GM23248 (cell line): ENCODE measurements at places on chromosomes 7 and 10.

DNA sequence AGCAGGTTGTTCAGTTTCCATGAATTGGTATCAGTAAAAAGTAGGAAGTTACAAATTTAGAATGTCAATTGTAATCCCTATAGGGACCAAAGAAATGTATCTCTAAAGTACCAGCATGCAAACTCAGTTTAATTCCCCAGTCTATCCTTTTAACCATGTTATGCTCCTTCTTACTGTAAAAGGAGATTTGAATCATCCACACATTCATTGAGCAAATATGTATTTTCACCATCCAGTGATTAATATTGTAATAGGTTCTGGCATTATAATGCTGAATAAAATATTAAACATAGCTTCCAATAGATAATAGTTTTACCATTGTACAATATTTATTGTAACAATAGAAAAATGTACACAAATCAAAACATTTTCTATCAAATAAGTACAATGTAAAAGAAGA is 228.2 kb upstream of the SEMA3A start:
- peak; percentile 54 for DNase-seq

DNA sequence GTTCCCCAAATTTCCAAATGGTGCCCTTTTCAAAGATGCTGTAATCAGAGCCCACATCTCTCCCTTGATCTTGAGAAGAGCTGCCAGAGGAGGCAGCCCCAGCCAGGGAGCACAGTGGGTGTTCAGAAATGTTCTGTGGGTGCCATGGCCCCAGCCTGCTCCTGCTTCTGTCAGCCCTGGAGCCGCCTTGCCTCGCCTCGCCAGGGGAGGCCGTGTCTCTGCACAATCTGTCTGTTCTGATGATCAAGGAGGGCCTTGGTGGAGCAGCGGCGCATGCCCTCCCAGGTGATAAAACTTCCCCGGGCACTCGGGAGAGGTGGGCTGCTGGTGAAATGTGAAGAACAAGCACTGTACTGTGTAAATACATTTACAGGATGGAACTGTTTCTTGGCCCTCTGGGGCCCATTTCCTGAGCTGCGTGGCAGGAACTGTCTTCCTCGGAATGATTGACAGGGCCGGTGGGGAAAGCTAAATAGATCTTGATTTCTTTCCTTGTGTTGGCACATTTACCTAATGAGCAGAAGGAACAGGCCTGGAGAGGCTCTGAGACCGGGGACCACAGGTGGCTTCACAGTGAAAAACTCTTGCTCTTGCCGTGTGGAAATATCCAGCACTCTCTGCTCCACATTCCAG is 207.8 kb upstream of the PODXL start:
- DNase-seq, result no peak

DNA sequence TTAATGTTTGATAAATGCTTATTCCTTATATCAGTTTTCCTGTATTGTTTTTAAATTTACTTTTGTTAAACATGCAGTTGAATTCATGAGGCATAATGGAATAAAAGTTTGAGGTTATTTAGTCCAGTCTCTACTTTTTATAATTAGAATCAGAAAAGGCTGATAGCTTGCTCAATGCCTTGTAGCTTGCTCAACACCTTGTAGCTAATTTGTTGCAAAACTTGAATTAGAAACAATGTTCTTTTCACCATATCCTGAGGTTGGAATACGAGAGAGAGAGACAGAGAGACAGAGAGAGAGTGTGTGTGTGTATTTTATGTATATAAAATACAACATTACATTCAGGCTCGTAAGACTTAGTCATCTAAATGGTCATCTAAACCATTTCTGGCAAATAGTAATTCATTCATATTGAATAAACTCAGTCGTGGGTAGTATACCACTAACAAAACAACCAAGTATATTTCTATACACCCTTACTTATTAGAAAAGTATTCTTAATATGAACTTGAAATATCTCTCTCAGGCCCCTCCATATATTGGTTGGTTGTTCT is 243.5 kb downstream of the ADK start:
- DNase-seq, result no peak

- DNase-seq, result no peak
These were observed 1.7 kb upstream of the CACNA2D1 start for GRCh38 chr7:82445271-82445670.

DNA sequence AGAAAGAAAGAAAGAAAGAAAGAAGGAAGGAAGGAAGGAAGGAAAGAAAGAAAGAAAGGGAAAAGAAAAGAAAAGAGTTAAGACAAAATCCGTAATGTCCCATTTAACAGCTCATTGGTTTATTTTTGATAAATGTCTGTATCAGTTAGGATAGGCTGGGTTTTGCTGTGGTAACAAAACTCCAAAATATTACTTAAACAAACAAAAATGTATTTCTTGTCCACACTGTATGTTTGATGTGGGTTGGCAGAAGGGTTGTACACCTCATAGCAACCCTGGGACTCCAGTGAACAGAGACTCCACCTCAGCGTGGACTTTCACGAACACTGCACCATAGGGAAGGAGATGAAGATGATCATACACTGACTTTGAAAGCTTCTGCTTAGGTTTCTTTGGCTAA is 59.6 kb downstream of the PPP1R3C start:
- no peak for DNase-seq

DNA sequence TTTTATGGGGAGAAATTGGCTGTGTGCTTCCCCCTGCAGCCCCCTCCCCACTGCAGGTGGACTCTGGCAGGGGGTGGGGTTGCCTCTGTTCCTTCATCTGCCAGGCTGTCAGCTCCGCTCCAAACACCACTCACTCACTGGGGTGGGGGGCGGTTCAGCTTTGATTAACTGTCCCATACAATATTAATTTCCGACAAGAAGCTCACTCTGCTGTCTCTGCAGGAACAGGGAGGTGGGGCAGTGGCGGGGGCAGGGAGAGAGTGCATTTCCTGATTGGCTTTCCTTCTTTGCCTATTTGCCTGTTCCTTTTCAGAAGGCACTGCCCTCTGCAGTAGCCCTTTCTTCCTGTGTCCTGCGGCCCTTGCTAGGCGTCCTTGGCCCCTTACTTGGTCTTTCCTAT is 500.8 kb downstream of the PLXNA4 start:
- peak; percentile 8 for DNase-seq

DNA sequence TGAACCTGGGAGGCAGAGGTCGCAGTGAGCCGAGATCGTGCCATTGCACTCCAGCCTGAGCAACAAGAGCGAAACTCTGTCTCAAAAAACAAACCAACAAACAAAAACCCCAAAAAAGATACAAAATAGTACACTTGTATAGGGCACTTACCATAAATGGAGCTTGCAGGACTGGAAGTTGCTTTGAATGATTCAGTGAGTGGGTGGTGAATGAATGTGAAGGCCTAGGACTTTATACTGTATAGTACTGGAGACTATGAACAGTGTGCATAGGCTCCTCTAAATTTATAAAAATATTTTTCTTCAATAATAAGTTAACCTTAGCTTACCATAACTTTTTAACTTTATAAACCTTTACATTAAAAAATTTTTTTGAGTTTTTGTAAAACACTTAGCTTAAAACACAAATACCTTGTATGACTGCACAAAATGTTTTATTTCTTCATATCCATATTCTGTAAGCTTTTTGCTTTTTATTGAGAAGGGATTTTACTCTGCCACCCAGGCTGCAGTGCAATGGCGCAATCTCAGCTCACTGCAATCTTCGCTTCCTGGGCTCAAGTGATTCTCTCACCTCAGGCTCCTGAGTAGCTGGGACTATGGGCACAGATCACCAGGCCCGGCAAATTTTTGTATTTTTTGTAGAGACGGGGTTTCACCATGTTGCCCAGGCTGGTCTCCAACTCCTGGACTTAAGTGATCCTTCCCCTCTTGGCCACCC is 6.9 kb upstream of the H2AZ2 start:
- peak; percentile 59 for DNase-seq

- no peak for DNase-seq
These were observed 123.4 kb upstream of the BTBD16 start for GRCh38 chr10:122147663-122148062.

DNA sequence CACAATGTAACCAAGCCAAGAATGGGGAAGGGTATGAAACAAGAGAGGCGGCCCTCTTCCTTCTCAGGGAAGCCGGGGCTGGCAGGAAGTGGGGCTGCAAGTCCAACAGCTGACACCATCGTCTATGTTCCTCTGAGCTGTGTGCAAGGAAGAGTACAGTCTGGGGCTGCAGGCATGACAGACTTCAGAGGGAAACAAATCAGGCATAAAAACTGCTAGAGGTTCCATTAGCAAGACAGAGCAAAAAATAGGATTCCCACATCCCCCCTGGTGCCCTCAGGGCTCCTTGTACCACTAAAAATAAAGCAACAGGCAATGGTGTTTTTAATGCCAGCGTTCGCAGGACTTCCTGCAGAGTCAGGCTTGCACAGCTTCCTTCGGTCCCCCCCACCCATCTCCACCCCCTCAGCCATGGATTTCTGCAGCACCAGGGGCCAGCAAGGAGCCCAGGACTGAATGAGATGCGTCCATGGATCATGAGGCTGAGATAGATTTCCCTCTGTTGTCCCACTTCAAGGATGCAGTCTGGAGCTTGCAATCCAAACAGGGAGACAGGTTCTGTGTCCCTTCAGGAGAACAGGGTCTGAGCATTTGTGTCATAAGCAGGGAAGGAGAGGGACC is 34.6 kb downstream of the KCNMA1 start:
- DNase-seq, result peak; percentile 33

- peak; percentile 50 for DNase-seq
These were observed 199.4 kb upstream of the PRSS58 start for GRCh38 chr7:142457146-142457703.

DNA sequence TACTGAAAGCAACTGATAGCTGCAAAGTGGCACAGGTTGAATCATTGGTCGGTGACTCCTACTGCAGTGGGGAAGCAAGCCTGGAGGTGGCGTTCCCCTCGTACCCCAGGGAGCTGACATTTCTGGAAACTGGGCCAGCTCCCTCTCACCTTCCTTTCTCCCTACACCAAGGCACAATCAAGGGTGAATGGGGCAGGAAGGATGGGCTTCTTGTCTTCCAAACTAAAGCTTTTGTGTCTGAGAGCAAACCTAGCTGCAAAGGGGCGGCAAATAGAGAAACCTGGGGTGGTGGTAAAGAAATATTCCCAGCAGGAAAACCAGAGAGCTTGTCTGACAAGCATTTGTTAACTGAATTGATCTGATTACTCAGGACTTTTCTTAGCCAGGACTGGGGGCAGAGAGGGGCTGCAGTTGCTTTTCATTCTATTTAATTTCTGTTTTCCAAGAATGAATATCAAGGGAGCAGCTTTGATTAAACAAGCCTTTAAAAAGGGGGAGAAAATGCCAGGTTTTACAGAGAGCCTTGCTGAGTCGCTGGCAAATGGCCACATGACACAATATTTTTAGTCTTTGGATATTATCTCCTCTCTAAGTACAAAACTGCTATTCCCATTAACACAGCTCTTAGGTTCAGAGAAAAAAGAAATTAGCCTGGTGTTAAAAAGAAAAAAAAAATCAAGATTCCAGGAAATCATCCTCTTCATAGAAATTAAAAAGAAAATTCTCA is 27.8 kb downstream of the CDHR3 start:
- DNase-seq, result peak; percentile 47

GRCh38 chr7:14851610-14852009 is 50.9 kb downstream of the DGKB start:
- DNase-seq, result peak; percentile 19

DNA sequence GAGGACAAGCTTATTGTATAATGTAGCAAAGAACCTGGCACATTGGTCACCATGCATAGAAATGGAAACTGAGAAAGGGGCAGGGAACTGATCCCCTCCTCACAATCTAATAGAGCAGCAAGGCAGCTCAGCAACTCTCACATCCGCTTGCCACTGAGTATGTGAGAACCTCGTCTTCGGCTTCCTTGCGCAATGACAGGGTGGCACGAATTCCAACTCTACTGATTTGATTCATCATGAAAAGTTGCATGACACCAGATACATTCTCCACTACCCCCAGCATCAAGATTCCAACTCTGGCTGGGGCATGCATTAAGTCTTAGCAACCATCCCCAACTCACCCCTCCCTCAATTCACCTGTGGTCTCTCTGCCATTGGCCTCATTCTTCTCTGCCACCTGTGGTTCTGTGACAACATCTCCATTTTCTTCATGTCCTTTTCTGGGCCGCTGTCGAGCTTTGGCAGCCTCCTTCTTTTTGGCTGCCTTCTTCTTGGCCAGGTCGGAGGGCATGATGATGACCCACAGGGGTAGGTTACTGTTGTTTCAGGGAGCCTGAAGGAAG is 976 bp downstream of the ABCF2 start:
- peak; percentile 51 for DNase-seq

DNA sequence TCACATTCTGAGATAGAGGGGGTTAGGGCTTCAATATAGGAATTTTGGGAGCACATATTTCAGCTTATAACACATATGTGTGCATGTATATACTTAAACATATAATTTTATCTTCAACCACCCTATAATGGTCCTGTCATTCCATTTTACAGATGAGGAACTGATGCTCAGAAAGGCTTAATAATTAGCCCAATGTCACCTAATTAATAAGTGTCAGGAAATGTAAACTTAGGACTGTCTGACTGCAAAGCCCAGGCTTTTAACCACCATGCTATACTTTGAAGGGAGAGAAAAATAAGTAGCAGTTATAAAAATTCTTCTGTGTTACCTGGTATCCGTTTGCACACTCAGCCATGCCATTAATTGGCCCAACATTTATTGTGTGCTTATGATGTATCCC is 172.6 kb downstream of the SKIDA1 start:
- DNase-seq, result no peak
